ENCODE measurements at places on chromosomes 13 and 19. TPM values are rescaled to one million over a fixed set of nuclear protein-coding genes. Genes with fewer than 3 reads are reported as not detected.

The POMP gene
- 86.1 TPM for total RNA-seq

The TEKTIP1 gene
- not detected for total RNA-seq

The GARIN5A gene
- 0.28 TPM for total RNA-seq

The ZNF416 gene
- total RNA-seq: 4.7 TPM

All from smooth muscle cell of bladder (primary cell).